GM13977 (cell line): ENCODE measurements at places on chromosomes 6 and 20.

GRCh38 chr6:145036848-145037567 is 698.3 kb downstream of the EPM2A start:
- DNase-seq = no peak

- DNase-seq = no peak
Measured at GRCh38 chr20:48983423-48984400, 62.2 kb downstream of the ARFGEF2 start.

- DNase-seq = no peak
Measured at GRCh38 chr20:24102749-24103333, 114.3 kb upstream of the GGTLC1 start.

DNA sequence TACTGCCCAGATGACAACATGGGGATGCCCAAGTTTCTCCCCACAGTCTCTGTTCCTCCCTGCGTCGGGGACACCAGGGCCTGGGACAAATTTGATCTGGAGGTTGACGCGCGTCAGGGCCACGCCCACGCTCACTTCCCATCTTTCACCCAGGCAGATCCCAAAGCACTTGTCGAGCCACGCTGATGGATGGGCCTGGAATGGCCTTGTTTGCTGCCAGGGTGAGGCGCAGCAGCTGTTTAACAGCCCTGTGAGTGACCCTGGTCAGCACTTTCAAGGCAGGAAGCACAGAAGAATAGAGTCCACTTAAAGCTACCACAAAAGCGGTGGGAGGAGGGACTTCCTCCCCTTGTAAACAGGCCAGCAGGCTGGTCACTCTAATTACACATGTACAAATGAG is 324.7 kb upstream of the JARID2 start:
- no peak for DNase-seq
